T-helper 9 cell (primary cell): ENCODE measurements at places on chromosomes 5 and 9.

DNA sequence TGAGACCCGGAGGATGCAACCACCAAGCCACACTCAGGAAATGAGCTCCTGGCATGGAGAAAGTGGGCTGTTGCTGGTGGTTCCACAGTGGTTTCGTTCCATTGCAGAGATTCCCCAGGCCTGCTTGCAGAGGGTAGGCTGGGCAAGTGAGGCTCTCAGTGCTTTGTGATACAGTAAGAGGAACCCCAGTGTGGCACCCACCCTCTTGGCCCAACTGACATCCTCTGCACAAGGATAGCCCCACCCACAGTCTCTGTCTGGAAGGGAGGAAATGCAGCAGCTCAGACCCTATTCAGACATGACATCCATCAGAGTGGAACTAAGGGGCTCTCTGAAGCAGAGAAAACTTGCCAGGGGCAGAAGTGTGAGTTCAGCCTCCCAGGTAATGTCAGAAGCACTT is 69.6 kb upstream of the FSTL4 start:
- no peak for DNase-seq

GRCh38 chr5:41738710-41739354 is 131.4 kb downstream of the OXCT1 start:
- no peak for DNase-seq

GRCh38 chr5:89095341-89095740 is 212.4 kb upstream of the MEF2C start:
- no peak for DNase-seq

GRCh38 chr5:8944005-8944404 is 601.9 kb downstream of the SEMA5A start:
- no peak for DNase-seq

- peak; percentile 81 for DNase-seq
Measured at GRCh38 chr9:114653556-114654159, 3.9 kb downstream of the TEX53 start.

GRCh38 chr5:131545845-131546244 is 89.2 kb downstream of the RAPGEF6 start:
- no peak for DNase-seq

DNA sequence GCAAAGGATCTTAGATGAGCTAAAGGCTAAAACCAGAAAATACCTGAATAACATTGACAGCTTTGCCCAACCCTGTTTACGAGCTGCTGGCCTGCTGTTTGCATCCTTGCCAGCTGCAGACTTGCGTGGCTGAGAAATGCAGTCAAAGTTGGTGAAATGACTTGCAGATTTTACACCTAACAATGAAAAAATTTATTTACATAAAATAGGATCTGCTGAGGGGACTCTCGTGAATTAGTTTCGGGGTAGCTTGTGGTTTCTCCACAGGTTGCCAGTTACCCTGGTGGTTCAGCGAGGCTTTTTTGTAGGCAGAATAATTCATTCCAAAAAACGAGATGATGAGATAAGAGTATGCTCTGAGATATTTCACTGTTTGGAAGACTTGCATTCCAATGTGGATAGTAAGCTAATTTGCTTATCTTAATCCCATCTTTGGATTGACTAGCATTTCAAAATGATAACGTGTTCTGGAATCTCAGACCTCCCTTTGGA is 65.7 kb upstream of the FANCC start:
- DNase-seq = no peak

- DNase-seq = no peak
Measured at GRCh38 chr9:127982912-127983311, 2.1 kb upstream of the EEIG1 start.

GRCh38 chr9:80503671-80504281 is 932.0 kb downstream of the TLE4 start:
- DNase-seq = no peak

- DNase-seq = no peak
Measured at GRCh38 chr9:123640792-123641222, 284.8 kb downstream of the CRB2 start.

DNA sequence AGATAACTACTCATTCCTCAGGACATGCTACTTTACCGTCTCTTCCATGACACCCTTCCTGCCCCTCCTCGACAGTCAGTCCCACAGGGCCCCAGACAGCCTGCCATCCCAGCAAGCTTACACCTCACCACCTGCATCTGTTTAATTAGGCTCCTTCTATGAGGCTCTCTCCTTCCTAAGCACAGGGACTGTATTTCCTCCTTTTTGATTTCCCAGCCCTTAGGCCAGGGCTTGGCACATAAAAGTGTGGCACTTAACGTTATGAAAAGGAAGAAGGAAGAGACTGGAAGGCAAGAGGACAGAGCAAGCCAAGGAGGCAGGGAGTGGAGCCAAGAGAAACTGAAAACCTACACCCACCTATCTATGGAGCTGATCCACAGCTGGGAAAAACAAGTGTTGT is 146.8 kb downstream of the SIL1 start:
- DNase-seq = no peak

DNA sequence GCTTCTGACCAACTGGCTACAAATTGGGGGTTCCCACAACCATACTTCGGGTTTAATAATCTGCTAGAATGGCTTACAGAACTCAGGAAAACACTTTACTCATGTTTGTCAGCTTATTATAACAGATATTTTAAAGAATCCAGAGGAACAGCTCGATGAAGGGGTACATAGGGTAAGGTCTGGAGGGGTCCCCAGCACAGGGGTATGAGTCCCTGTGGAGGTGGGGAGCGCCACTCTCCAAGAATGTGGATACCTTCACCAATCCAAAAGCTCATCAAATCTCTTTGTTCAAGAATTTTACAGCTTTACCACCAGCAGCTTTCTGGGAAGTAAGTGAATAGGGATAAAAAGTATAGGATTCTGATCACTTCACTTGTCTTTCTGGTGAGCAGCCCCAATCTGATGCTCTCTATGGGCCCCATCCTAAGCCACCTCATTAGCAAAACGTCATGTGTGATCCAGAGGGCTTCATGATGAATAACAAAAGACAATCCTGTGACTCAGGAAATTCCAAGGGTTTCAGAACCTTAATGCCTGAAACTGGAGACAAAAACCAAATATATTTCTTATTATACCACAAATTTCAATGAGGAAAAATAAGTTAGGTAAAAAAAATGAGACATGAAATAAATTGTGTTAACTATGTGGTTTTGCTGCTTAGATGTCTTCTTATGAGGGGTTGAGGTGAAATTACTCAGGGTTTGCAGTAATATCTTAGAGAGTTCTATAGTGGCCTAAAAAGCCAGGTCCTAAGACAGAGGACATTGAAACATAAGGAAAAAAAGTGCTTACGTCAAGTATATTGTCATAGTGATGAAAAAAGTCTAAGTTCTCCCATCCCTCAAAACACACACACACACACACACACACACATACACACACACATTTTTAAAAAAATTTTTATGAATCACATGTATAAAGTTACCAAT is 290.5 kb downstream of the ANXA1 start:
- DNase-seq = no peak

DNA sequence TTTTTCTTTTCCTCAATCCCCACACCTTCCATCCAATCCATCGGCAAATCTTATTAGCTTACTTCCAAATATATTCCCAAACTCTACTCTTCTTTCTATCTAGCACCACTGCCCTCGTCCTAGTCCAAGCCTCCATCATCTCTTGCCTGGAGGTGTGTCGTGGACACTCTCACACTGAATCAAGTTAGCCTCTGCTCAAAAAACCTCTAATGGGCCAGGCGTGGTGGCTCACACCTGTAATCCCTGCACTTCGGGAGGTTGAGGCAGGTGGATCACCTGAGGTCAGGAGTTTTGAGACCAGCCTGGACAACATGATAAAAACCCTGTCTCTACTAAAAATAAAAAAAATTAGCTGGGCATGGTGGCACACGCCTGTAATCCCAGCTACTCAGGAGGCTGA is 46.2 kb downstream of the PFDN1 start:
- DNase-seq = no peak

- no peak for DNase-seq
Measured at GRCh38 chr5:149740866-149741459, 10.9 kb downstream of the PPARGC1B start.

DNA sequence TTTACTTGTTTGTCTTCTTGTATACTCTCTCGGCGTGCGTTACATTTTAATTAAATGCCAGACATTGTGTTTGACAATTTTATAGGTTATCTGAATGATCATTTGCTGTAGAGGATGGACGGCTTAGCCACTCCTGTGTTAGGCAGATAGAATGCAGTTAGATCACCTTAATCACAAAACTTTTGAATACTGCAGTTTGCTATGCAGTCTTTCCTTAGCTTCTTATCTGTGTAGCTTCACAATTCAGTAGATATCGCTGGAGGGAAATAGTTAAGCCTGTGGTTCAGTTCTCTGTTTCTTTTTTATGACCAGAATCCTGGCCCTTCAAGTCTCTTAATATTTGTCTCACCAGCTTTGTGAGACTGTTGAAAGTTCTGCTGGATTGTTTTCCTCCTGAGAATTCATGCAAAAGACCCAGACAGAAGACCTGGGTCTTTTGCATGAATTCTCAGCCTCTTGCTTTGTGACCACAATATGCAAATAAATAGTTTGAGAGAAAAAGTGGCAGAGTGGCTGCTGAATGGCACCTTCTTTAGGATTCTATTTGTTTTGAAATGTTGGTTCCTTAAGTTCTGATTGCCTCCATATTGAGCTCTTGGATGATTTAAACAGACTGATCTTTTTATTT is 40.2 kb downstream of the RASA1 start:
- no peak for DNase-seq

DNA sequence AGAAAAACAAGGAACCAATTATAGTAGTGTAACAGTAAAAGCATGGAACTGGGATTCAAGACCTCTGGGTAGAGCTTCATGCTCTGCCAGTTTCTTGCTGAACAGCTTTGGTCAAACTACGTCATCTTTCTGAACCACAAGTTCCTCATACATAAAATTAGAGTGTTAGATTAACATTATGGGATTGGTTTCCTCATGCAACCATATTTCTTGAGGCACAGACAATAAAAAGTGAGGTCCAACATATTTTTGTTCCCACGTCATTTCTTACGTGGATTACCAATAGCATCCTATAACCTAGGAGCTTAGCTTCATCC is 354.8 kb downstream of the TMEM232 start:
- DNase-seq = no peak

GRCh38 chr9:83933790-83934189 is 12.6 kb upstream of the KIF27 start:
- no peak for DNase-seq

DNA sequence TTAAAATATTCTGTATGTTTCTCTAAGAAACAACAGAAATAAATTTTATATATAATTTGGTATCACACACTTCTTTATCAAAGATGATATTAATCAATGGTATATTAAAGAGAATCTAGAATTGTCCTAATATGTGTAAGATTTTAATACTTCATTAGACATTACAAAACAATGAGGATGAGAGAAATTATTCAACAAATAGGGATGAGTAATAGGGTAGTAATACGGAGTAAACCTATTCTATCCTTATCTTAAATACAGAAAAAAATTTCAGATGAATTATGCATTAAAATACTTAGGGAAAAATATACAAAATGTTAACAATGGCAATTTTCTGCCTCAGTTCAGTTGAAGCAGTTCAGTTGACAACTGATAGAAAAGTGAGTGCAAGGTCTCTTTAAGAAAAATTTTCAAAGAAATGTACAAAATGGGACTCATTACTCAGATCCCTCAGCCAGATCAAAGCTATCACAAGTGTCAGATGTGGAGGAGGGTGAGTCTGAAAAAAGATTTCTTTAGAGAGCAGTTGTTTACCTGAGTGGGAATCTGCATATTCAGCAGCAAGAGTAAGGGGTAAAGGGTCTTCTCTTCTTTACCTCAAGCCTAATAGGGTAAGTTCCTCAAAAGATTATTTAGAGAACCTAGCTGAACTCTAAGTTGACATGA is 56.7 kb upstream of the GCNT4 start:
- no peak for DNase-seq

DNA sequence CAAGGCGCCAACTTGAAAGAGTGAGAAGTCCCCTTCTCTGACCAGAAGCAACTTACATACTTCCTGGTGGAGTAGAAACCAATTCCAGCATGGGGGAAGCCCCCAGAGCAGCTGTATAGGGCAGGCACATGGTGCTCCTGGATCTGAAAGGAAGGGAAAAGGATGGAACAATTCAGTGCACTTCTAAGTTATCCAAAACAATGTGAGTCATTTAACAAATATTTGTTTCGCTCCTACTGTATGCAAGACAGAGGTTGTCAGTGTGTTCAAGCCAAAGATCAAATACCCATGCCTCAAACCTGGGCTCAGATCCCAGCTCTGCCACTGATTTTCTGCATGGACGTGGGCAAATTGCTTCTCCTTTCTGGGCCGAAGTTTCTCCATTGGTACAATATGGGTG is 67.1 kb downstream of the LHX2 start:
- DNase-seq = no peak

GRCh38 chr9:6433410-6433809 is 20.4 kb downstream of the UHRF2 start:
- DNase-seq = no peak

GRCh38 chr9:8804613-8805012 is 1005.0 kb upstream of the DMAC1 start:
- DNase-seq = no peak

- no peak for DNase-seq
Measured at GRCh38 chr9:32554591-32554990, 2.2 kb upstream of the TOPORS start.

DNA sequence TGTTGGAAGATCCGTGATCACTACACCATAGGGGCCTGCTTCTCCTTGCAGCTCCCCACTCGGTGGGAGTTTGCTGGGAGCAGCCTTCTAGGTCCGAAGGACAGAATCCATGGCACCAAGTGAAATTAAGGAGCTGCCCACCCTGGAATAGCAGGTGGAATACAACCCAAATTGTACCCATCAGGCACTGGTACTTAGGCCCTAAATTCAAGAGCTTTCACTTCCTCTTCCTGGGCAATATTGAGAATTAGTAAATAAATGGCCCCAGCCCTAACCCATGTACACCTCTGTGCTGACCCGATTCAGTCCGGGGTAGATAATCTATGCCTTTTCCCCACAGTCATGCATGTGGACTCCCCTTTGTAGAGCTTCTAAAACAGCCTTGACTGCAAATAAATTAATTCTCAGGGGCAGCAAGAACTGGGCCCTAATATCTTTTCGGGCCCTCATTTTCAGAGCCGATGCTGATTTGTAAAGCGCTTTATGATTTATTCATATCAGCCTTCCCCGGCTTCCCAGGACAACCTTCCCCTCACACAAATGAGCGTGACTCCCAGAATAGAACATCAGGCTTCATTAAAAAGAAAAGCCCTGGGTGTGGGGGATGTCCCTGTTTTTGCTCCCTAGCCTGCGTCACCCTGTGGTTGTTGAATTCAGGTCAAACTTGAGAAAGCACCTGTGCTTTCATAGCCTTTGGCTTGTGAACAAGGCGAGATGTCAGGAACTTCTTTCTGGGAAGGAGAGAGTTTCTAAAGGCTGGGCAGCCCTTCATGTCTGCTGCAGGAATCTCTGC is 126.1 kb upstream of the TBC1D2 start:
- no peak for DNase-seq

DNA sequence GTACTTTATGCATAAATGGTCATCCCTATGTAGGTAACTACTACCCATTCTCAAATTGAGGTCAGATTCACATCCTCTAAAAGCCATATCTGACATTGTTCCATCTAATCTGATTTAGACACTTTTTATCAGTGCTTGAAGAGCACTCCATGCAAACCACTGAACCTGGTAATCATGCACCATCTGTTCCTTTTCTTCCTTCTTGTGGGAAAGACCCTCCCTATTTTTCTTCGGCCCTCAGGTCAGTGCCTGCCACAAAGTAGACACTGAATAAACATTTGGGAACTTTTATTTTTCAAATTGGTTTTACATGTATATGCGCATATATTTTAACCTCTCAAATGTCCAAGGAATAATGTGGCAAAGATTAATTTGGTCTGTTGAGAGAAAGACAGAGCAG is 26.0 kb upstream of the PDE4D start:
- DNase-seq = no peak

GRCh38 chr5:32314658-32315057 is 1.9 kb upstream of the MTMR12 start:
- DNase-seq = no peak
